Activated CD4-positive, alpha-beta T cell treated with anti-CD3 and anti-CD28 coated beads for 48 hours (primary cell): ENCODE measurements at places on chromosomes 1 and 21.

DNA sequence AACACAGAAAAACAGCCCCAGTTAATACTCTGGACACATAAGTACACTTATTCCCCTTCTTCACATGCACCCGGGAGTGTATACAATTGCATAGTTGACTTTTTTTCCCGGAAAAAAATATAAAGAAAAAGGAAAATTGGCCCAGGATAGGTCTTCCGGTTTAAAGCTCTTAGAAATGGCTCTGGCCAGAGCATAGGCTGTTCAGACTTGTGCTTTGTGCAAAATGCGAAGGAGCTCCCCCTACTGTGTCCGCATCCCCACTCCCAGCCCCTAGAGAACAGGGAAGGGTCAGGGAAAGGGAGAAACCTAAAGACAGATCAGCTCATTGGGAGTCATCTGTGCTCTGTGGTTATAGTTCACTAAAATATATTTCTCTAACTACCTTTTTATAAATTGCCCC is 5.5 kb upstream of the MTMR11 start:
- no peak for DNase-seq

DNA sequence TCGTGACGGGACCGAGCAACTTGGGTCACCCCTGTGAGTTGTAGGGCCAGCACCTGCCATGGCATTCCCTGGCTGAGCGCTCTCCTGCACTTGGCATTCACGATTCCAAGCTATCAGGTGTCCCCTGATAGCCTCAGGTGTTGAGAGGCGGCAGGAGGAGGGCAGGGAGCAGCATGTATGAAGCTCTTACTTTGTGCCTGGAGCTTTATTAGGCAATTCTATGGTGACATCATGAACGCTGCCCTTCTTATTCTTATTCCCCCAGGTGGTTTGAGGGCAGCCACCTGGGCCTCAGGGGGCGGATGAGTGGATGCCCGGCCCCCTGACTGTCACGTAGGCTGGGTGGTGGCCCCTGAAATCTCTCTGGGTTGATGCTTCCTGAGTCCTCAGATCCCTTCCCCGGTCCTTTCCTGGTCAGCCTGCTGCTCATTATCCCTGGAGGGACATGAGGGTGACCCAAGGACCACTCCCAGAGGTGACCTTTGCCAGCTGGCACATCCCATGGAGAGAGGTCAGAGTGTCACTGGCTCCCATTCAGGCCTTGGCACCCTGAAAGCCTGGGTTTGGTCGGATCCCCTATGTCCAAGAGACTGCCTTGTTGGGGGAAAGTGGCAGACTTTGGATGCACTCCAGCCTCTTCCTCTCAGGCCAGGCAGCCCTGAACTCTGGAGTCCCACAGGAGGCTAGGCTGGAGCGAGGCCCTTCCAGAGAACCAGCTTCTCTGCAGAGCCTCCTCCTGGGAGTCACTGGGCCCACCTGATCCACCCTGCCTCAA is 51.9 kb downstream of the SPSB1 start:
- no peak for DNase-seq

DNA sequence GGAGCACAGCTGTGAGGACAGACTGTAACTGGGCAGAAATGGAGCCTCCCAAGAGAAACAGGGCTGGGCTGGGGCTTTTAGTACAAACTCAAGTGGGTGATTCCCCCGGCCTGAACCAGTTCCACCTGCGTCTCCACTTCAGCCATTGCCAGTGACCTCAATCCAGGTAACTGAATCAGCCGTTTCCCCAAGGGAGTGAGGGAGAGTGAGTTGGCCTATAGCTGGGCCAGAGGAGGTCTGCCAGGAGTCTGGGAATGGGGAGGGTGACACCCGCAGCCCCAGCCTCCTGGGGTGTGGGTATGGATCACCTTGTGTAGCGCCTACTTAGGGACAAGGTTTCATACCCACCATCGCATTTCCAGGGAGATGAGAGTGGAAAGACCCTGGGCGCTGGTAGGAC is 8.5 kb downstream of the SLC26A9 start:
- no peak for DNase-seq

- DNase-seq: no peak
These were observed 55.2 kb upstream of the ANGPTL1 start for GRCh38 chr1:178926046-178926445.

- DNase-seq: no peak
These were observed at the start of gene MAB21L3 for GRCh38 chr1:116110567-116111523. Gene MAB21L3 (plus strand): TSS chr1:116111399. CDS start chr1:116112616, 1,217 bp downstream.

- no peak for DNase-seq
These were observed 107.5 kb downstream of the SLC44A5 start for GRCh38 chr1:75503221-75503974.

GRCh38 chr1:10299151-10299550 is 88.8 kb downstream of the KIF1B start:
- no peak for DNase-seq

DNA sequence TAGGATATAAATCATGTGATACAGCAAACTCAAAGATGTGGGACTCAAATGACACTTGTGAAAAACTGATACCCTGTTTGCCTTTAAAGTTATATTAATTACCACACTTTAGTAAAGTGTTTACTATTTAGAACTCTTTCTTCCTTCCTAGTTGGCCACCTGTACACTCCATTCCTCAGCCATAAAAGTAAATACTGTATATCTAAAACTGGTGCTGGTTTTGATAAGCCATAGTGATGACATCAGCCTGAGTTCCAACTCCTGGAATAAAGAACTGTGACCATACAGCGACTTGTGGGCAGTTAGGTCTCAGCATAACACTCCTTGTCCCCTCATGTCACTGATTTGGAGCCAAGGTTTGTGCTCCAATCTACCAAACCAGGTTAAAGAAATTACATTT is 2.8 kb downstream of the PTGER3 start:
- DNase-seq: no peak

DNA sequence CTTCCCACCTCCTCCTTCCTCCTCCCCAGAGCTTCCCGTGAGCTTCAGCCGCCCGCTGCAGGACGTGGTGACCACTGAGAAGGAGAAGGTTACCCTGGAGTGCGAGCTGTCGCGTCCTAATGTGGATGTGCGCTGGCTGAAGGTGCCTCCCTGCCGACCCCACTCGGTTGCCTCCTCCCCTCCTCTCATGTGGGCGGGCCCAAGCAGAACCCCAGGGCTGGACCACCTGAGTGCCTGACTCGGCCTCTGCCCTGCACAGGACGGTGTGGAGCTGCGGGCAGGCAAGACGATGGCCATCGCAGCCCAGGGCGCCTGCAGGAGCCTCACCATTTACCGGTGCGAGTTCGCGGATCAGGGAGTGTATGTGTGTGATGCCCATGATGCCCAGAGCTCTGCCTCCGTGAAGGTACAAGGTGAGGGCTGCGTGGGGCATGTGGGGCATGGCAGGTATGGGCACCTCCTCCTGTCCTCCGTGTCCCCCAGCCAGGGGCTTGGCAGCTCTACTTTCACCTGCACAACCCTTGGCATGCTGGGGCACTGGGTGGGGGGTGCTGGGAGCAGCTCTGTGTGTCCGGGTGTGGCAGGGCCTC is 69.2 kb downstream of the OBSCN start:
- DNase-seq: no peak

- no peak for DNase-seq
These were observed 7.3 kb downstream of the GSTM5 start for GRCh38 chr1:109719337-109719837.

GRCh38 chr1:96104506-96104905 is 617.1 kb upstream of the PTBP2 start:
- no peak for DNase-seq

GRCh38 chr1:234920136-234920842 is 208.3 kb downstream of the TOMM20 start:
- DNase-seq: no peak

GRCh38 chr1:72623299-72623708 is 341.0 kb upstream of the NEGR1 start:
- DNase-seq: no peak

DNA sequence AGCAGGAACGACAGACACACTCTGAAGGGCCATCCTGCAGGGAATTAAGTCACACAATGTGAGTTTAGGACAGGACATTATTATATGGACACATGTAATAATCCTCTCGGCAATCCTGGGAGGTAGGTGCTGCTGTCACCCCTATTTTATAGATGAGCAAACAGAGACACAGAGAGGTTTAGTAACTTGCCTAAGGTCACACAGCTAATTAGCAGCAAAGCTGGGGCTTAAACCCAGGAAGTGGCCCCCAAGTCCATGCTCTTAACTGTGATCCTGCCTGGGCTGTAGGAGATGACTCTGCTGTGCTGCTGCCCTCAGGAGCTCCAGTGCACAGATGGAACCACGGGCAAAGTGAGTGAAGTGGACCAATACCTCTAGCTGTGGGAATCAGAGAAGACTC is 660.0 kb downstream of the PTPRU start:
- no peak for DNase-seq

DNA sequence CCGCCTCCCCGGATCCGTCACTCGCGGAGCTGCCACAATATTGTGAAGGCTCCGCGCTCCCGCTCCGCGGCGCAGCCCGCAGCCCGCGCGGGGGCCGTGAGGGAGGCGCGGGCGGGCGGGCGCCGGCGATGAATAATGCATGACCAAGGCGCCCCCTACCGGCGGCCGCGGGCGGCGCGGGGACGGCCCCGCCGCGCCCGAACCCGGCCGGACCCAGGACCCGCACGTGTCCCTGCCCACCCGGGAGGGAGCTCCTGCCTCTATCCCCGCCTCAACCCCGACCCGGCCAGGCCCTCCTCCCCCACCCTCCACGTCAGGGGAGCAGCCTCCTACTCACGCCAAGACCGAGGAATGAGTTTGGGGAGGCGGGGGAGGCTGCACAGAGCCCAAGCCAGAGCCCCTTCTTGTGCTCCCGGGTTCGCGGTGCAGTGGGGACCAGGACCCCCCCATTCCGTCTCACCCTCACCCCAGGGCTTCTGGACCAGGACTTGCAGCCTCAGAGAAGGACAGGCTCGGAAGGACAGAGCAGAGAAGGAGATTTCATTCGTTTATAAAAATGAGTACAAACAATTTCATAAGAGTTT is 70.8 kb upstream of the CASZ1 start:
- peak; percentile 59 for DNase-seq
